ENCODE measurements at places on chromosomes 3 and 15. TPM values are rescaled to one million over a fixed set of nuclear protein-coding genes. Genes with fewer than 3 reads are reported as not detected.

CXCR6 gene
- total RNA-seq: not detected

NR2E3 gene
- total RNA-seq: 0.28 TPM

DNA sequence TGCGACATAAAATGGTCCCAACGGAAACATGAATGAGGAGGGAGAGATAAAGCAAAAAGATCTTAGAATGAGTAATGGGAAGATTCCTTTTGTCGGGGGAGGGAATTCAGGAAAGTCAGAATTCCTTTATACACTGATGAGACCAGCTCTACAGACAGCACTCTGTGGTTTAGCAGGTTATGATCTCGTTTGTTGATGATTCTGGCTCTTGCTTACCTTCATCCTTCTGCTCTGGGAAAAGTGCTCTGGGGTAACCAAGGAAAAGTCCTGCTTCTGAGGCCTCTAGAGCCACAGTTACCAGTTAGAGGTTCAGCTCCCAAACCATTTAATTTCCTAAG is 150.7 kb upstream of the NR2E3 start:
- no peaks in the 10 kb centered on the region for H3K4me1 ChIP-seq
- no peaks in the 10 kb centered on the region for H3K27me3 ChIP-seq
- H3K4me3 ChIP-seq: no peak overlapping the region
- H3K27ac ChIP-seq: no peak overlapping the region
- no peaks in the 10 kb centered on the region for H3K36me3 ChIP-seq
- no peak for DNase-seq

GRCh38 chr3:100073714-100074307 is 40.5 kb downstream of the FILIP1L start:
- H3K27me3 ChIP-seq: no peaks in the 10 kb centered on the region
- H3K36me3 ChIP-seq: no peaks in the 10 kb centered on the region

CCR3 gene
- total RNA-seq: not detected

- DNase-seq: no peak
- H3K27ac ChIP-seq: no peak overlapping the region
- no peak overlapping the region for H3K4me3 ChIP-seq
- H3K4me1 ChIP-seq: peaks cover 32% of the 10 kb centered on the region
- H3K36me3 ChIP-seq: no peaks in the 10 kb centered on the region
- H3K27me3 ChIP-seq: no peaks in the 10 kb centered on the region
Observed at GRCh38 chr3:56133423-56133822, 334.8 kb downstream of the ERC2 start.

- H3K27ac ChIP-seq: no peak overlapping the region
- H3K4me1 ChIP-seq: no peaks in the 10 kb centered on the region
- H3K36me3 ChIP-seq: no peaks in the 10 kb centered on the region
Observed at GRCh38 chr3:73745526-73746191, 120.9 kb upstream of the PDZRN3 start.

LTF gene
- total RNA-seq: not detected

- no peak overlapping the region for H3K27ac ChIP-seq
- H3K36me3 ChIP-seq: no peaks in the 10 kb centered on the region
- H3K4me1 ChIP-seq: peaks cover 5% of the 10 kb centered on the region
- H3K4me3 ChIP-seq: no peak overlapping the region
- no peaks in the 10 kb centered on the region for H3K27me3 ChIP-seq
Observed at GRCh38 chr3:138203938-138204337, 16.8 kb downstream of the ARMC8 start.

DLL4 gene
- total RNA-seq: 0.12 TPM

AMT gene
- 35.4 TPM for total RNA-seq
